ENCODE measurements at places on chromosomes 16 and 17. TPM values are rescaled to one million over a fixed set of nuclear protein-coding genes. Genes with fewer than 3 reads are reported as not detected.

DNA sequence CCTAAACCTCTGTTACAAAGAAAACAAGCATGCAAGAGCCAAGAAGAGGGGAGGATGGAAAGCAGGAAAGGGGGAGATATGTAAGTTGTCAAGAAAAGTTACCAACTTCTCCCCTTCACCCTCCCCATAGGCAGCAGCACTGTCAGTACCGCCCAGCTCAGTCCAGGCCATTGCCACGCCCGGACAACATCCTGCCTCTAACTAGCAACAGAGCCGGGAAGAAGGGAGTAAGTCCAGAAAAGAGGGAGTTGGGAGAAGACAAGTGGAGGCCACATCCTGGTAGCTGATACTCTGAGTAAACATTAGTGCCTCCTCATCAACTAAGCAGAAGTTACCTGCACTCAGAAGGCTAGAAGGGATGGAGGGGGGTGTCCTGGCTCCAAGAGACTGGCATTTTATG lies 113.6 kb downstream of the SMG6 start:
- H3K4me1 ChIP-seq, result peaks cover 43% of the 10 kb centered on the region
- H3K27me3 ChIP-seq, result no peaks in the 10 kb centered on the region

DNA sequence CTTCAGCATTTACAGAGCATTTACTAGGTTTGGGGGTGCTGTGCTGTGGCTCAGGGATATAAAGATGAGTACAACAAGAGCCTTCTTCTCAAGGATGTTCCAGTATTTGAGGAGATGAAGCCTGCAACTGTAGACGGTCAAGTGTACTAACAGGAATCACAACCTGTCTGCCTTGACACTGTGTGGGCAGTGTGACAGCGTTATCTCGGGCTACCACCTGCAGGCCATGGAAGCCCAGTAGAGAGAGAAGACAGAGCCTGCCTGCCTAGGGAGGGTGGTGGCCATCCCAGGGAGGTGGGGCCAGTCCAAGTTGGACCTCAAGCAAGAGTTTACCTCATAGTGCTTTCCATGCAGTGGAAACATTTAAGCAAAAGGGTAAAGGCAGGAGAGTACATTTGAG lies 215.1 kb upstream of the ASIC2 start:
- H3K36me3 ChIP-seq, result no peaks in the 10 kb centered on the region
- no peak for DNase-seq
- no peak overlapping the region for H3K4me3 ChIP-seq
- peaks cover 5% of the 10 kb centered on the region for H3K4me1 ChIP-seq
- peaks cover 28% of the 10 kb centered on the region for H3K27me3 ChIP-seq

DNA sequence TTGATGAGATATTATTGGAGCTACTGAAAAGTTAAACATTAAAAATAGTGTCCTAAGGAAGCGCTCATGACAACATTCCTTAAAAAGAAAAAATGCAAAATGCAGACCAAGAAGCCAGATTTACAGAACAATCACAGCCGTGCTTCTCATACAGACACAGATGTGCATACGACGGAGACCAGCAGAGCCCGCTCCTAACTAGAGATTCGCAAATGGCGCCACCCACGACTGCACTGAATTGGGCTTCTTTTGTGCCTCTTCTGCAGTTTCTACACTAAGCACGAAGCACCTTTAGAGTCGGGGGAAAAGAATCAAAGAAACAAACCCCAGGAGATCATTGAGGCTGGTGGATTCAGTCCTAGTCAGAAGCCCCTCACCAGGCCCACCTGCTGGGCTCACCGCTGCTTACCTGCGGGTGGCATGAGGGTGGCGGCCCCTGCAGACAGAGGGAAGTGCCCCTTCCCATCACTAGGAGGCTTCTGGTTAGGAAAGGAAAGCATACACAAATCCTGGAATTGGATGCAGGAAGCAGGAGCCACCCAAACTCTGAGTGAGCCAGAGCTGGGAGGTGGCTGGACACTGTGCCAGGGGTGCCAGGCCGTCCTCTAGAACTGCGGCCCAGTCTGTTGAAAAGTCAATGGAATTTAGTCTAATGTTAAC lies 64.9 kb upstream of the CHMP6 start:
- no peaks in the 10 kb centered on the region for H3K4me1 ChIP-seq
- H3K4me3 ChIP-seq, result no peak overlapping the region
- H3K27ac ChIP-seq, result no peak overlapping the region
- peaks cover 8% of the 10 kb centered on the region for H3K36me3 ChIP-seq
- H3K27me3 ChIP-seq, result no peaks in the 10 kb centered on the region
- DNase-seq, result no peak

PRDM7 gene
- not detected for total RNA-seq

CLEC18B gene
- total RNA-seq, result not detected

DNA sequence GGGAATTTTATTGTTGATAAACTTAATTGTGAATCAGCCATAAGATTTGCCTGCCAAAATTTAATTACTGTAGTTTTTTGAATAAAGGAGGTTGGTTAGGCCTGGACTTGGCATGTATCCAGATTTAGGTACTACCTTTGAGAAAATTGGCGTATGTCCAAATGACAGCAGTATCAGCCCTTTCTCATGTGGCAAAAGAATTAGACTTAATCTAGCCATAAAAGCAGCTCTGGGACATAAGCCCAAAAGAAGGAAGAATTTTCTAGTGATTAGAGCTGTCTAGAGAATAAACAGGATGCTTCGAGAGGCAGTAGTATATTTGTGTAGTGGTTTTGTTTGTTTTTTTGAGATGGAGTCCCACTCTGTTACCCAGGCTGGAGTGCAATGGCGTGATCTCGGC lies 27.7 kb downstream of the PPM1E start:
- H3K4me3 ChIP-seq, result no peak overlapping the region
- no peak for DNase-seq
- peaks cover 9% of the 10 kb centered on the region for H3K27me3 ChIP-seq
- H3K4me1 ChIP-seq, result no peaks in the 10 kb centered on the region

DNA sequence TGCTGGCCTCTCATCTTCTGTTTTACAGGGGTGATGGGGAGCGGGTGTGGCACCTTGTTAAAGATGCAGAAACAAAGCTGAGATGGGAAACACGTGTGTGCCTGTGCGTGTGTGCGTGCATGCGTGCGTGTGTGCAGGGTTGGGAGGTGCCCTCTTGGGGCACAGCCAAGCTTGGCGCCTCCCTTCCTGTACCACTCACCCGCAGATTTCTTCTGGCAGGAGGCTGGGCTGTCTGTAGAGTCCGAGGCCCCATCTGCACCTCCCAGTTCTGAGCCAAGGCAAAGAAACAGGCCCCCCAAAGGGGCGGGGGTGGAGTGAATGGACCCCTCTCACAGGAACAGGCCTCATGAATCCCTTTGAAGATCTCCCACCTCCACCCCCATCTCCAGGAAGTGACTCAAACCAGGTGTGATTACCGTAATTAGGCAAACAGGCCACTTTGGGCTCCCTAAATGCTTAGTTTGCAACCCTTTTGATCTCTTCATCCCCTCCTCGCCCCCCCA lies 20.9 kb downstream of the TNS4 start:
- H3K27me3 ChIP-seq, result no peaks in the 10 kb centered on the region
- peak; percentile 95 for DNase-seq
- peak overlapping the region; percentile 76 for H3K4me3 ChIP-seq
- H3K27ac ChIP-seq, result peak overlapping the region; percentile 98
- peaks cover 11% of the 10 kb centered on the region for H3K36me3 ChIP-seq

- H3K27ac ChIP-seq, result no peak overlapping the region
- no peaks in the 10 kb centered on the region for H3K36me3 ChIP-seq
- peaks cover 3% of the 10 kb centered on the region for H3K4me1 ChIP-seq
- peaks cover 53% of the 10 kb centered on the region for H3K27me3 ChIP-seq
- no peak overlapping the region for H3K4me3 ChIP-seq
Observed at GRCh38 chr17:46854515-46854914, 3.1 kb downstream of the WNT9B start.
